ENCODE measurements at places on chromosomes 2 and 18.

DNA sequence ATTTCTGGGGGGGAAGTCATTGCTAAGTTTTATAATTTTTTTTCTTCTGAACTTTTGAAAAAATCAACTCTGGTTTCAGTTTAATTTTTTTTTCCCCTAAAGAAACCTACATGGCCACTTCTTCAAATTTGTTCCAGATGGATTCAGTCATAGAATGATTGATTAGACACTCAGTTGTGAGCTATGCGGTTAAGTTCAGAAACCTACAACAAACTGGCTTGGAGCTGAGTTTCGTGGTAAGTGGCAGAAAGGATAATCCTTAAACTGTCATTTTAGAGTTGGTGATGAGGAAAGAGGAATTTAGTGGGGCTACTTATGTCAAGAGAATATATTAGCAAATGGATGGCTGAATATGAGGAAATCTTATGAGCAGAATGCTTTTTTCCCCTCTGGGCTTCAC, 23.7 kb downstream of the EFEMP1 start:
- no peak for DNase-seq

- DNase-seq = peak; percentile 70
Measured at GRCh38 chr2:238256594-238257104, 16.8 kb upstream of the HES6 start.

DNA sequence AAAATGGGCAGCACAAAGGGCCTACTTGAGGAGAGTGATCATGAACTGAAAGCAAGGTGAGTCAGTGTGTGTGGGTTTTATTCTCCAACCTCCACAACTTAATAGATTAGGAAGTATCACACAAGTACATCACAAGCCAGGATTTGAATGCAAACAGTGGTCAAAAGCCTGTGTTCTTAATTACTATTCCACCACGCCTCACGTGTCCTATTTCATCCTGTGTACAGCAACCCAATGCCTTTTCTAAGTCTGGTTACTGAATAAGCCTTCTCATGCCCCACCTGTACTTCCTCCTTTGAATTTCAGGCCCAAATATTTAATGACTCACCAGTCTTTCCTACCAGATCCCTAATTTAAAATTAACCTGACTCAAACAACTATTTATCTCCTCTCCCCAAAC, 755.7 kb upstream of the SLC8A1 start:
- no peak for DNase-seq

DNA sequence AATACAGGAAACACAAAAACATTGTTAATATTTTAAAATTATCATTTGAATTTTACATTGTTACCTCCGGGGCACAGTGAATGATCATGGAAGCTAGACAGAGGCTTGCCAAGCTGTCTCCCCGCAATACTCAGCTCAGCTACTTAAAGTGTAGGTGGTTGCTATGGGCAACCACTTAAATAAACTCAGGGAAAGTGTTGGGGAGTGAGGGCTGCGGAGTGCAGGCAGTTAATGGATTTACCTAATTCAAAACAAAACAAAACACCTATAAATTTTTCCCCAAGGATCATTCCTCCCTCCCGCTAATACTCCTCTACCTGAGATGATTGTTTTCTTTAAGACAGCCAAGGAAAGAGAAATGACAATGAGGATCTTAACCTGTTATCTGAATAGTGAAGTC, 349.5 kb downstream of the TGIF1 start:
- no peak for DNase-seq

DNA sequence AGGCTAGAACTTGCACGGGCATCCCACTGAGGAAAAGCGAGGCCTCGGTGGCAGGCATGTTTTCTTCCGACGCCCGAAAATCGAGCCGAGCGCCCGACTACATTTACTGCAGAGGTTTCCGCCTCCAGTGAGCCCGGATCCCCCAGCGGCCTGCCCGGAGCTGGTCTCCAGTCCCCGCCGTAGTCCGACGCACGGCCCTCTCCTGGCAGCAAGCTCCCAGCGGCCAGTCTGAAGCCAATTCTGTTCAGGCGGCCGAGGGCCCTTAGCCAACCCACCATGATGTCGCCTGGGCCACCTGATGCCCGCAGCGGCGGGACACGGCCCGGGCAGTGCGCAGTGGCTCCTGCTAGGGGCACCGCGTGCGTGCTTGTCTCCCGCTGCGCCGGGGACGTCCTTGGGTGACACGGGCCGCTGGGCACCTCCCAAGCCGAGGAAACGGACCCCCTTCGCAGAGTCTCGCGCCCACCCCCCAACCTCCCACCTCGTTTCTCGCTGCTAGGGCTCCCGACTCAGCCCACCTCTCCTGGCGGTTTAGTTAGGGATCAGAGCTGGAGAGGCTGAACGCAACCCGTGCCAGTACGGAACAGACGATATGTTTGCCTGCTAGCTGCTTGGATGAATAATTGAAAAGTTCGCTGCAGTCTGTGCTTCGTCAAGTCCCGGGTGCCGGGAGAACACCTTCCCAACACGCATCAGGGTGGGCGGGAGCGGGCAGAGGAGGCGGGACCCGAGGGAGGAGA, 5.3 kb downstream of the ONECUT2 start:
- no peak for DNase-seq

DNA sequence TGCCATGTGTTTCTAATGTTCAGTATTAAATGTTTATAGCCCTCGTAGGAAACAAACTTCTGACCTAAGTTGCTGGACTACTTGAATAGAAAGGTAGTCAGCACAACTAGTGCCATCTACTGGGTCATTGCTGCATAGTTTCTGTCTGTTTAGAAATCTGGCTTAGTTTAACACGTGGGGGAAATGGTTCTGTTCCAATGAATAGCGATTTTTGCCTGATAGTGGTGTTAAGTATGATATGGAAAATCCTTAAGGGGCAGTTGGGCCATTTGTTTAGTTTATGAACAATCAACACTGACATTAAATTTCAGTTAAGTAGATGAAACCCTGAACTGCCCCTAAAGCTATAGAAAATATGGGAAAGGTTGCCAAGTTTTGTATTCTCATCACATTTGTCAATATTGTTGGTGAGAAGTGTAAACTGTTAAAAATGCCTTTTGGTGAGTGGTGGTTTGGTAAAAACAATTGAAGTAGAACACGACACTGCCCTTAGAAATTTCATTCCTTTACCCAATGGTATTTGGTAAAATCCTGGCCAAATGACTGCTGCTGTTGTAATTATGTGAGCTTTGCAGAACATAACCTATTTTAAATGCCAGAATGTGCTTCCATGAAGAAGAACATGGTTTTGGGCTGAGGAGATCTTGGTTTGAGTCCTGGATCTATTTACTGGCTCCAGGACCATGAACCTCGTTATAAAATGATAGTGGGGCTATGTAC, 13.2 kb downstream of the NABP1 start:
- DNase-seq = no peak

DNA sequence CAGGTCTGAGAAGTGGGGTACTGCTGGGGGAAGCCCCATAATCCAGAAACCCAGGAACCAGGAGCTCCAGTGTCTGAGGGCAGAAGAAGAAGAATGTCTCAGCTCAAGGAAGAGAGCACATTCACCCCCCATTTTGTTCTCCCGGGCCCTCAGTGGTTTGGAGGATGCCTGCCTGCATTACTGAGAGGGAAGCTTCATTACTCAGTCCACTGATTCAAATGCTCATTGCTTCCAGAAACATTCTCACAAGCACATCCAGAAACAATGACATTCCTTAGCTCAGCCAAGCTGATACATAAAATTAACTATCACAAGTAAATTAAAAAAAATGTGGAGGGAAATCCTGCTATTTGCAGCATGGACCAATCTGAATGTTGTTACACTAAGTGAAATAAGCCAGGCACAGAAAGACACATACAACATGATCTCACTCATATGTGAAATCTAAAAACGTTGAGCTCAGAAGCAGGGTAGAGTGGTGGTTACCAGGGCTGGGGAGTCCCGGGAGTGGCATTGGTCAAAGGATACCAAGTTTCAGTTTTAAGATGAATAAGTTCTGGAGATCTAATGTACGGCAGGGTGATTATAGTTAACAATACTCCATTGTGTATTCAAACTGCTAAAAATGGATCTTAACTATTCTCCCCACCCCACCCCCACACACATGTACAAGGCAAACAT, 459.3 kb downstream of the GALR1 start:
- DNase-seq = no peak

DNA sequence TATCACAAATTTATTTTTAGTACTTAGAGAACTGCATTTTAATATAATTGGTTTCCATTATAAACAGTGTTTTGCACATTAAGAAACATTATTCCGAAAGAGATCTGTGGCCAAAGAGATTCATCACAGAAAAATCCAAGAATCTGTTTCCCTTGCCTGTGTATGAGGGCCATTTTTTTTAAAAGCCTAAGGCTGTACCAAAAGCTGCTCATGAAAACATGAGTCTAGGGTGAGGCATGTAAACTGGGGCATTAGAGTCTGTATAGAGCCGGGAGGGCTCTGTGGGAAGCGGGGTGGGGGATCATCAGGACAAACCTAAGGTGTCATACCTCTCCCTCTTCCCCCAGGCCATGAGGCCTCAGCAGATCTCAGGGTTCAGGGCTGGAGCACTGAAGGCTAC, 223.8 kb downstream of the FBXO15 start:
- no peak for DNase-seq

All from right forelimb (tissue), 1 donor.